ENCODE measurements at places on chromosomes 4 and X.

GRCh38 chr4:98586291-98586961 lies 72.0 kb downstream of the TSPAN5 start:
- no peak for DNase-seq

- no peak for DNase-seq
Measured at GRCh38 chr4:24927049-24927448, 14.2 kb upstream of the CCDC149 start.

- no peak for DNase-seq
Measured at GRCh38 chrX:131227608-131228007, 61.5 kb downstream of the IGSF1 start.

- DNase-seq = no peak
Measured at GRCh38 chr4:108398316-108398715, 222.1 kb upstream of the RPL34 start.

DNA sequence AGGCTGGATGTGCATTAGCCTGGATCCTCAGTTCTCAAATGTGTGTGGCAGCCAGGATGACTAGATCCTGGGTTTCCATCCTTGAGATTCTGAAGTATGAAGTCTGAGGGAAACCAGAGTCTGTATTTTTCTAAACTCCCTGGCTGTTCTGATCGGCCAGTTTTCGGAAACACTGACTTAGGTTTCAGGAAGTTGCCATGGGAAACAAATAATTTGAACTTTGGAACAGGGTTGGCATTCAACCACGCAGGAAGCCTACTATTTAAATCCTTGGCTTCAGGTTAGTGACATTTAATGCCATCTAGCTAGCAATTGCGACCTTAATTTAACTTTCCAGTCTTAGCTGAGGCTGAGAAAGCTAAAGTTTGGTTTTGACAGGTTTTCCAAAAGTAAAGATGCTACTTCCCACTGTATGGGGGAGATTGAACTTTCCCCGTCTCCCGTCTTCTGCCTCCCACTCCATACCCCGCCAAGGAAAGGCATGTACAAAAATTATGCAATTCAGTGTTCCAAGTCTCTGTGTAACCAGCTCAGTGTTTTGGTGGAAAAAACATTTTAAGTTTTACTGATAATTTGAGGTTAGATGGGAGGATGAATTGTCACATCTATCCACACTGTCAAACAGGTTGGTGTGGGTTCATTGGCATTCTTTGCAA lies 67.6 kb downstream of the PDGFRA start:
- no peak for DNase-seq

DNA sequence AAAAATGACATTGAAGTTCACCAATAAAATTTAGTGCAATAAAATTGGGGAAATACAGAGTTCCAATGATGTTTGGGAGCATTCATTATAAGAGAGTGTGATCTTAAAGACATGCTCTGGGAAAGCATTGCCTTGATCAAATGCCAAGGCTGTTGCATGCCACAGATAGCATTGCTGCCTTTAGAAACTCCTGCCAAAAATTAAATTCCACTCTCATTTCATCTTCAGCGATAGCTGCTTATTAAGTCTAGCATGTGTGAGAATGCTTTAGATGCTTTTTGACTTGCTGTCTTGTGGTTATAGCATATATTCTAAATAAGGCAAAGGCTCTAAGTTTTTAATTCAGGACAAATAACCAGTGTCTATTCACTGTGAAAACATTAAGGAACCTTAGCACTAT lies 49.3 kb downstream of the NPNT start:
- DNase-seq = no peak

DNA sequence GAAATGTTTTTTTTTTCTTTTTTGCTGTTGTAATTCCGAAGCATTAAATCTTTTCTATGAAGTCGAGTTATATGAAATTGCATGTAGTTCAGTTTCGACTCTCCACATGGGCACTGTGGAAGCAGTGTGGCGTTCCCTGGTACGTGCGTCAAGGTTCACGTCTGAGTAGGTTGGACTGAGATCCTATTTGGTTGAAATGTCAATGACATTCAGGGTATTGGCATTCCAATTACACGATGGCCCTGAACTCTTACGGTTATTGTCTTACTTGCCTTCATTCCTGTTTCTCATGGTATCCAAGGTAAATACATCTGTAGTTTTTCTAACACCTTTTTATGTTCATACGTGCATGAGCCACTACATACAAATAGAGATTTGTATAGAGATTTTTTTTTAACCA lies 128.8 kb downstream of the SORBS2 start:
- no peak for DNase-seq

GRCh38 chr4:143679434-143679833 lies 21.0 kb downstream of the FREM3 start:
- DNase-seq = no peak

- DNase-seq = no peak
Measured at GRCh38 chrX:39459952-39460351, 637.8 kb downstream of the BCOR start.

- no peak for DNase-seq
Measured at GRCh38 chr4:109432696-109433095, 919 bp upstream of the SEC24B start.

GRCh38 chr4:48668254-48669017 lies 111.6 kb downstream of the FRYL start:
- DNase-seq = no peak

- DNase-seq = no peak
Measured at GRCh38 chr4:27638163-27638915, 777.7 kb downstream of the STIM2 start.

Data from tibial nerve (tissue), 4 donors.